GM23338 (cell line): ENCODE measurements at places on chromosomes 2 and 18.

- H3K4me3 ChIP-seq: no peak overlapping the region
- no peaks in the 10 kb centered on the region for H3K27me3 ChIP-seq
- H3K27ac ChIP-seq: no peak overlapping the region
- no peaks in the 10 kb centered on the region for H3K36me3 ChIP-seq
These were observed 74.2 kb upstream of the RGPD5 start for GRCh38 chr2:109719871-109720270.

DNA sequence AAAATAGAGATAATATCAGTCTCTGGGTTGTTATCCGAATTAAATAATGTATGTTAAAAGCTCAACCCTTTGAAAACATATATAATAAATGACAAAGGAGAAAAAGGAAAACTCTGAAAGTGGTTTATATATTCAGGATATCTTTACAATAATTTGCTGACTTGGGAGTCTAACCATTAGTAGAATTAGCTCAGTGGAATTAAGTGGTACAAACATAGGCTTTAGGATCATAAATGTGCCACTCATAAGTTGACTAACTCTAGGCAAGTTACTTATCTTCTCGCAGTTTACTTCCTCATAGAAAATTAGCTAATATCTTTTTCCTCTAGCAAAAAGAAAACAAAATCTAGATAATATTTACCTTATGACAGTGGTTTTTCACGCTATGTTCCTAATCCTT is 44.6 kb downstream of the HEATR5B start:
- H3K27ac ChIP-seq: no peak overlapping the region
- H3K27me3 ChIP-seq: no peaks in the 10 kb centered on the region
- H3K4me3 ChIP-seq: no peak overlapping the region
- no peaks in the 10 kb centered on the region for H3K36me3 ChIP-seq
- H3K4me1 ChIP-seq: no peaks in the 10 kb centered on the region

GRCh38 chr2:1718339-1719220 is 25.7 kb downstream of the PXDN start:
- no peak overlapping the region for H3K4me3 ChIP-seq
- no peak overlapping the region for H3K27ac ChIP-seq
- H3K27me3 ChIP-seq: no peaks in the 10 kb centered on the region
- H3K36me3 ChIP-seq: no peaks in the 10 kb centered on the region

DNA sequence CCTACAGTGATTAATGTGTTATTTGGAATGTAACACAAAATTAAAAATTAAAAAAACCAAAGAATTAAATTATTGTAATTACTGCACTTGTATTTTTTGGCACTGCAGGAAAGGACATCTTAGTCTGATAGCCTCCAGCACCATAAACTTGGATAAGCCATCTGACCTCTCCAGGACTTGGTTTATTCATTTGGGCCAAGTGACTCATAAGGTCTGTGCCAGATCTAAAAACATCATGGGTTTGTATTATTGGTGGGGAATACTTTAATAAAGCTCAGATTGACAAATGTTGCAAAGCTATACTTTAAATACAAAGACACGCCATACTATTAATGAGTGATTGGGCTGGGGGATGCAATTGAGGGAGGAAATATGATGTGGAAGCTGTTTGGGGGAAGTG is 225.2 kb downstream of the ZNF521 start:
- H3K4me1 ChIP-seq: no peaks in the 10 kb centered on the region; the same call in 1 of the 2 replicates
- no peaks in the 10 kb centered on the region for H3K36me3 ChIP-seq

GRCh38 chr2:84456156-84456555 is 2.9 kb downstream of the SUCLG1 start:
- H3K36me3 ChIP-seq: no peaks in the 10 kb centered on the region
- 0 out of 2 replicates have a peak, but pooled peaks cover 7% of the 10 kb centered on the region for H3K4me1 ChIP-seq
- H3K27ac ChIP-seq: no peak overlapping the region

- no peaks in the 10 kb centered on the region for H3K36me3 ChIP-seq
- peaks cover 28% of the 10 kb centered on the region for H3K4me1 ChIP-seq
- no peak overlapping the region for H3K4me3 ChIP-seq
- DNase-seq: no peak
- no peak overlapping the region for H3K27ac ChIP-seq
These were observed 76.3 kb downstream of the MDH1 start for GRCh38 chr2:63665091-63665490.

DNA sequence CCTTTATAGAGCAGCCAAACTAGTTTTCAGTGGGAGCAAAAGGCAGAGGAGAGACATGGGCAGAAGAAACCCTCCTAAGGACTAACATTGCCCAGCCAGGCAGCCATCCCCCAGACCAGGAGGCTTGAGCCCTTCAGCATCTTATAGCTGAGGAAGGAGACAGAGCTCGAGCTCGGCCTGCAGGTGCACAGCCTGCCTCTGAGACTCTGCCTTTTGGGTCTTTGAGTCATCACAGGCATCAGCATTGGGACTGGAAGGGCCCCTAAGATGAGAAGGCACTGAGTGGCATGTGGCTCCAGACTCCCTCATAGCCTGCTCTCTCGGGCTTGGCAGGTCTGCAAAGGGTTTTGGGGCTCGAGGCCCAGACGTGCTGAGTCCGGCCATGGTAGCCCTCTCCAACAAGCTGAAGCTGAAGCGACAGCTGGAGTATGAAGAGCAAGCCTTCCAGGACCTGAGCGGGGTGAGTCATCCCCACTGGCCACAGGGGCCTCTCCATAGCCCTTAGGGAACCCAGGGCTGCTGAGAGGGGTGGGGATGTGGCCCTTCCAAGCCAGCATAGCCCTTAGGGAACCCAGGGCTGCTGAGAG is 84.1 kb downstream of the EPAS1 start:
- no peak for DNase-seq
- no peak overlapping the region for H3K27ac ChIP-seq
- no peak overlapping the region for H3K4me3 ChIP-seq
- H3K4me1 ChIP-seq: no peaks in the 10 kb centered on the region

DNA sequence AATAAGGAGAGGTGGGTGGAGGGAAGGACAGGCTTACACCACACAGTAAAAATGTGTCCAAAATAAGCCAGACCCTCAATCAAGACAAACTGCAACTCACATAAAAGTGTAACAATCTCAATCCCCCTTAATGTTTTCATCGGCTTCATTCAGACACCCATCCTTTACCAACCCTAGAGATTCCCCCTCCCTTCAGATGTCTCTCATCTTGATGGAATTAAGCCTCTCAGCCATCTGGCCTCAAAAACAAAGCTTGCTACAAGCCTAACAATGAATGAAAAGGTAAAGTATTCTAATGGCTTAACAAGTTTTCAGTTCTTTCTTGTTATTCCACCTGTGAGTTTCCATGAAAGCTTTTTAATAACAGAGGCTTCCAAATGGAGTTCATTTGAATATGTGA is 5.2 kb downstream of the RTTN start:
- no peak overlapping the region for H3K27ac ChIP-seq
- no peaks in the 10 kb centered on the region for H3K27me3 ChIP-seq
- no peak overlapping the region for H3K4me3 ChIP-seq
- H3K4me1 ChIP-seq: peaks cover 8% of the 10 kb centered on the region; the same call in 1 of the 2 replicates

DNA sequence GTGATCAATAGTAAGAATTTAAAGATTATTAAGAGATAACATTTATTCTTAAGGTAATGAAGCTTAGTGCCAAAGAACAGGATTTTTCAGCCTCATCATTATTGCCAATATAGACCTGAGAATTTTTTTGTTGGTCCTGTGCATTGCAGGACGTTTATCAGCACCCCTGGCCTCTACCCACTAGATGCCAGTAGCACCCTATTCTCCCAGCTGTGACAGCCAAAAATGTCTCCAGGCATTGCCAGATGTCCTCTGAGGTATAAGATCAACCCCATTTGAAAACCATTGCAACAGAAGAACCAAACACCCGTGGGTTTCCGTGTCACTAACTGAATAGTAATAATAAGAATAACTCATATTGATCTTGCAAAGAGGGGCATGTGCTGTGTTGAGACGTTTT is 700.0 kb upstream of the SOX11 start:
- DNase-seq: peak; percentile 3
- no peak overlapping the region for H3K27ac ChIP-seq
- H3K4me3 ChIP-seq: no peak overlapping the region

- DNase-seq: peak; percentile 12
- no peak overlapping the region for H3K27ac ChIP-seq
- no peaks in the 10 kb centered on the region for H3K27me3 ChIP-seq
- H3K36me3 ChIP-seq: no peaks in the 10 kb centered on the region
- no peak overlapping the region for H3K4me3 ChIP-seq
- peaks cover 15% of the 10 kb centered on the region; the same call in 1 of the 2 replicates for H3K4me1 ChIP-seq
These were observed 86.5 kb upstream of the LAPTM4A start for GRCh38 chr2:20137884-20138283.

DNA sequence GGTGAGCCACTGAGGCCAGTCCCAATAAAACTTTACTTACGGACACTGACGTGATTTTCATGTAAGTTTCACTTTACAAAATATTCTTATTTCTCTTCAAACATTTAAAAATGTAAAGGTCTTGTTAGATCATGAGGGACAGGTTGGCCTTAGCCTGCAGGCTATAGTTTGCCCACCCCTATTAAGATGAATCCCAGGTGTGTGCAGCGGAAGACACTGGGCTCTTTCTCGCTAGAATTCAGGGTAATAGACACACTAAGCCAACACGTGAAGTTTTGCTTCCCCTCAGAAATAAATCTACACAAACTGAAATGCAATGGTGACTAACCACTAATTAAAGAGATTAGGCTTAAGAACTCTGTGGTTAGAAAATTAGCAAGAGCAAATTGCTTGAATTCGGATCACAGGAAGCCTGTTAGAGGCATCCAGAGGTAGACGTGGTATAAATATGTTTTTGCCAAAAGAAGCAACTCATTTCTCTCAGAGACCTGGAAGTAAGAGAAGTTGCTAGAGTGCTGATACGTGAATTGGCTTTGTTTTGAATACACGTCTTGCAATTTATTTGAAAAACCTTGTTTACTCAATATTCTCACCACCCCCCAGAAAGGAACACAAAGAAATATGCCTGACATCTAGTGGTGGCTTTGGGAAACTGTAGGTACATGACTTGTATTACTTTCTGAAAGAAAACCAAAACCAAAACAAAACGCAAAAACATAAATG is 151.6 kb downstream of the DTNB start:
- no peaks in the 10 kb centered on the region for H3K27me3 ChIP-seq
- no peaks in the 10 kb centered on the region for H3K4me1 ChIP-seq
- peak; percentile 72 for DNase-seq
- H3K4me3 ChIP-seq: no peak overlapping the region
- no peaks in the 10 kb centered on the region for H3K36me3 ChIP-seq

- peaks cover 2% of the 10 kb centered on the region; the same call in 1 of the 2 replicates for H3K27me3 ChIP-seq
- no peak overlapping the region for H3K4me3 ChIP-seq
- peak; percentile 52 for DNase-seq
- H3K4me1 ChIP-seq: no peaks in the 10 kb centered on the region
- no peaks in the 10 kb centered on the region for H3K36me3 ChIP-seq
- no peak overlapping the region for H3K27ac ChIP-seq
These were observed 260.6 kb downstream of the PAX3 start for GRCh38 chr2:222038067-222038802.

- no peak for DNase-seq
- no peak overlapping the region for H3K27ac ChIP-seq
- no peaks in the 10 kb centered on the region for H3K27me3 ChIP-seq
- H3K4me1 ChIP-seq: peaks cover 3% of the 10 kb centered on the region; the same call in 1 of the 2 replicates
- H3K4me3 ChIP-seq: no peak overlapping the region
These were observed 45.1 kb downstream of the FARSB start for GRCh38 chr2:222610746-222611145.

DNA sequence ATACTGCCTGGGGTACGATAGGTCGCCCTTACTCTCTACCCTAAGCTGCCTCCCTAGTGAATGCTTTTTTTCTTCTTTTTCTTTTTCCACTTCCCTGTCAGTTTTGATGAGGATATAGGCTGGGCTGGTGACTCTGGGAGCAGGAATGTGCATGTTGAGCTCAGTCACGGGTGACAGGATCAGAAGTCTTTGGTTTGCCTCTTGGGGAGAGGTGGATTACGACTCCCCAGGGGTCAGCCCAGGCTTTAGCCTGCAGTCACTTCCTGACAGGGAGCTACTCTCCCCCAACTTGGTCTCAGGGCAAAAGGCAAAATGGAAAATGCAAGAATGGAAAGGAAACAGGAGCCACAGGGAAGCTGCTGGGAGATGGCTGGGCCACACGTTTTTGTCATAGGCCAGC is 57.3 kb downstream of the THNSL2 start:
- DNase-seq: no peak
- H3K27me3 ChIP-seq: no peaks in the 10 kb centered on the region

DNA sequence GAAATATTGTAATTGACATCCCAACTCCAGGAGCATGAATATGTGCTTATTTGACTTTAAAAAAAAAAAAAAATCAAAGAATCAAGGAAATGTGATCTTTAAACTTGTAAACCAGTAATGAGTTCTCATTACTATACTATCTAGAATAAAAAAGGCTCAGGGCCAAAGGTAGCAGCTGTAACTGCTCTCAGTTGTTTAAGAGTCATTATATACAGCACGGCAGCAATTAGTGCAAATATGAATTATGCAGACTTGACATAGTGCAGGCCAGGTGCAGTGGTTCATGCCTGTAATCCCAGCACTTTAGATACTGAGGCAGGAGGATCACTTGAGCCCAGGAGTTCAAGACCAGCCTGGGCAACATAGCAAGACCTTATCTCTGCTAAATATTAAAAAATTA is 125.7 kb upstream of the TTC39C start:
- H3K27ac ChIP-seq: no peak overlapping the region
- no peak for DNase-seq
- peaks cover 12% of the 10 kb centered on the region for H3K4me1 ChIP-seq
- H3K36me3 ChIP-seq: no peaks in the 10 kb centered on the region
- no peaks in the 10 kb centered on the region for H3K27me3 ChIP-seq

DNA sequence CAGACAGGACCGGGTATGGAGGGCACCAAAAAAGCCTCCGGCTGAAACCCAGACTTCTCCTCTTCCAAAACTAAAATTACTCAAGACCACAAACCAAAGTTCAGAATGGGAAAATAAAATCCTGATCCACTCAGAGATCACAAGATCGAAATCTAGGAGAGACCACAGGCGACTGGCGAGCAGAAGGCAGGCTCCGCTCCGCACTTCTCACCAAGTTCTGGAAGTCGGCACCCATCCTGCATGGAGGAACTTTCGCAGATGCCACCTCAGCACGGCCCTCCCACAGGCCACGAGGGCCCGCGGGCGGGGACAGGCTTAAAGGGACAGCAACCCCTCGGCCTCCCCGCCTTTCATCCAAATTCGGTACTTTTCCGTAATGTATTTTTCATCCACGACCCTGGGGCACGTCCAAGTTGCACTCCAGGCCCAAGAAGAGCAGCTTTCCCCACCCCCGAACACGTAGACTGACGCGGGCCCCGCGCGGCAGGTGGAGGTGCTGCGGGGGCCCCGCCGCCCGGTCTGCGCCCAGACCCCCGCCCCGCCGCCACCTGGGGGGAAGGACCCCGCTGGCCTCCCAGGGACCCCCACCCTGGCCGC is 43.7 kb downstream of the HDLBP start:
- peak; percentile 44 for DNase-seq
- H3K36me3 ChIP-seq: 0 out of 2 replicates have a peak, but pooled peaks cover under 1% of the 10 kb centered on the region
- H3K27ac ChIP-seq: no peak overlapping the region
- peaks cover 16% of the 10 kb centered on the region for H3K4me1 ChIP-seq

- no peaks in the 10 kb centered on the region for H3K36me3 ChIP-seq
- H3K27ac ChIP-seq: no peak overlapping the region
- H3K27me3 ChIP-seq: no peaks in the 10 kb centered on the region
- H3K4me1 ChIP-seq: no peaks in the 10 kb centered on the region
- H3K4me3 ChIP-seq: no peak overlapping the region
- no peak for DNase-seq
These were observed 71.7 kb upstream of the WDR75 start for GRCh38 chr2:189369566-189369965.

- no peak overlapping the region for H3K27ac ChIP-seq
- DNase-seq: no peak
- H3K36me3 ChIP-seq: no peaks in the 10 kb centered on the region
- peaks cover 3% of the 10 kb centered on the region; the same call in 1 of the 2 replicates for H3K4me1 ChIP-seq
- no peak overlapping the region for H3K4me3 ChIP-seq
These were observed 67.1 kb downstream of the PRELID3A start for GRCh38 chr18:12474876-12475275.
